Small intestine (tissue), 16 donors: ENCODE measurements at places on chromosomes 1 and 21.

DNA sequence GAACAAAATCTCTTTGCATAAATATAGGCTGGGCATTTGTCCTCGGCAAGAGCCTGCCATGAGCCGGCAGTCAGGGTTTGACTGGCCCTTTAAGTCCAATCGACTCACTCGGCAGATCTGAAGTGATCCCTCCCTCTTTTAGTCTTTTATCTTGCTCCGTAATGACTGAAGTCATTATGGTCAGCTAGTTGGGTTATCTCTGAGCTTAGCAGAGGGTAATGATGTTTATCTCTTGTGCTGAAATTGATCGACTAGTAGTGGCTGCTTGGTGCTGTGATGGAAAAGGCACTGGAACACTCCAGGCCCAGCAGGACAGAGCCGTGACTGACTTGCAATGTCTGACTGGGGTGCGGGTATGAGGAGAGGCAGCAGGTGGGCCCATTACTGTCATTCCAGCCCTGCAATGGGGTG lies 468 bp upstream of the ABCA4 start:
- DNase-seq = no peak

DNA sequence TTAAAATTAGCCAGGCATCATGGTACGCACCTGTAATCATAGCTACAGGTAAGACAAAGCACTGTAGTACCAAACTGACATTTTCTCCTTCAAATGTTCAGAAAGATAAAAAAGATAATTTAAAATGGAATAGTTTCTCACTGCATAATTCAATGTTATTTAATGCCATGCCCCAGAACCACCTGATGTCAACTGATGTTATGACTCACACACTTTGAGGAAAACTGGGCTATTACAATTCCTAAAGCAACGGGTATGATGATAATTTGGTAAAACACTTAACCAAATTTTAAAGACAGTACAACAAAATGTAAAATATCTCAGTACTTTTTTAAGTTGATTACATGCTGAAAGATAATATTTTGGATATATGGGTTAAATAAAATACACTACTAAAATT lies 22.9 kb upstream of the PLEKHO1 start:
- no peak for DNase-seq

- DNase-seq = no peak
These were observed 78.0 kb downstream of the WDR64 start for GRCh38 chr1:241730031-241730430.

- DNase-seq = no peak
These were observed 244.6 kb upstream of the MAP1LC3C start for GRCh38 chr1:242243472-242243871.

DNA sequence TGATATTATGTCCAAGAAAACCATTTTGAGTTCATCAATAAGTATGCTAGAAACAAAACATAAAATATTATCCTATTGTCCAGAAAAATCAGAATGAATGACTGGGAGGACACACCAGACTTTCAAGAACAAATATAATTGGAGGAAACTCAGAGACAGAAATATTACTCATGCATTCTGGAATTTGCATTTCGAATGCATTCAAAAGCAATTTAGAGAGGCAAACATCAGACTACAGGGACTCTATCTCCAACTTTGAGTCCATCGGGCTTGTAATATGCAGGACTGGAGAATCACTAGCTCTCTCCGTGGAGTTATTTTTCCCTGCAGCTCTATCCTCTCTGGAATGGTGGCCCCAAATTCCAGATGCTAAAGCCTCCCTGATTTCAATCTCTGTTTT lies 161.8 kb downstream of the CDC42BPA start:
- DNase-seq = no peak

GRCh38 chr1:234997201-234997895 lies 131.3 kb downstream of the TOMM20 start:
- peak; percentile 97 for DNase-seq
